Nucleus accumbens (tissue), 56 donors: ENCODE measurements at places on chromosomes 7 and 10.

- DNase-seq, result no peak
Measured at GRCh38 chr7:12158334-12159060, 52.6 kb upstream of the TMEM106B start.

GRCh38 chr10:96667401-96667800 lies 52.9 kb downstream of the PIK3AP1 start:
- DNase-seq, result no peak

- no peak for DNase-seq
Measured at GRCh38 chr10:97648562-97649404, 8.3 kb downstream of the PI4K2A start.

DNA sequence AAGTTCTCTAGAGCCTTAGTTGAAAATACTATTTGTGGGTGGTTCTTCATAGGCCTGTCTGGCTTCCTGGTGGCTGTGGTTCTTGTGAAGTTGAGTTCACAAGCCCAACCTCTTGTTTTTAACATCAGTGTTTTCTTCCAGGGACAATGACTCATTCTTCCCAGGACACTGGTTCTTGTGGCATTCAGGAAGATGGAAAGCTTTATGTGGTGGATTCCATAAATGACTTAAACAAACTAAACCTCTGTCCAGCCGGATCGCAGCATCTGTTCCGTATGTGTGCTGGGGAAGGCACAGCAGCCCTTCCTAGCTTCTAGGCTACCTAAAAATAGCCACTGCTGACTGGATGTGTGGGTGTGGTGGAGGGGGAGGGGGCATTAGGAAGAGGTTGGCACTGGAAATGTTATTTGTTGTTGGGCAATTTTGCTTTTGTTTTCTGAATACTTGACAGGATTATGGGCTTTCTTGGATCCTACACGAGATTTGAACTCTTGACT lies 3.9 kb downstream of the LSMEM1 start:
- DNase-seq, result no peak

DNA sequence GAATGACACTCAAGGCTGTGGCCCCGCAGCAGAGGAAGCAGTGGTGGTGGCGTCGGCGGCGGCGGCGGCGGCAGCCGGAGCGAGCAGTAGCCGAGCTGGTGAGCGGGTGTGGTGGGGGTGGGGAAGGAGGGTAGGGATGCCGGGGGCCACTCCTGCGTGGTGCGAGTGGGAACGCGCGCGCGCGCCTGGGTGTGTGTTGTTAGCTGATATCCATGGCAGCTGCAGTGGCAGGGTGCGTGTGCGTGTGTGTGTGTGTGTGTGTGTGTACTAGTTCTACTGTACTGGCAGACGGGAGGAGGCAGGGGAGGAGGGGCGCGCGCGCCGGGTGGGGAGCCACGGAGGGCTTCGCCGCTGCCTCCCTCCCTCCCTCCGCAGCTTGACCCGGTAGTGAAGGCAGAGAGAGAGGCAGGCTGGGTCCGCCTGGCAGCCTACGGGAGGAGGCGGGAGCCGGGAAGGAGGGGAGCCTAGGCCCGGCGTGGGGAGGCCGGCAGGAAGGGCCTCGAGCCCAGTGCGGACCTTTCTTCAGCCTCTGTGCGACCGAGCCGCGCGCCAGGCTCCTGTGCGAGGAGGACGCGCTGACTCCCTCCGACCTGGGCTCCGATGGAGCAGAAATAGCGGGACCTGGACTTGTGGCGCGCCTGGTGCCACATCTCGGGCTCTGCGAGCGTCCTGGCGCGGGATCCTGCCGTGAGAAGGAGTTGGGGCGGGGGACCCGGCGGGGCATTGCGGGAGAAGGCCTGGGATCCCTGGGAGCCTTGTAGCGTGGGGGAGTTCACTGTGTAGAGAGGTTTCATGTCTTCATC lies at the start of gene MAGI2:
Gene MAGI2 (minus strand): TSS at position 110 of the 803 bp plus-strand sequence. CDS start 347 bp downstream, outside the sequence.
- peak; percentile 82 for DNase-seq

DNA sequence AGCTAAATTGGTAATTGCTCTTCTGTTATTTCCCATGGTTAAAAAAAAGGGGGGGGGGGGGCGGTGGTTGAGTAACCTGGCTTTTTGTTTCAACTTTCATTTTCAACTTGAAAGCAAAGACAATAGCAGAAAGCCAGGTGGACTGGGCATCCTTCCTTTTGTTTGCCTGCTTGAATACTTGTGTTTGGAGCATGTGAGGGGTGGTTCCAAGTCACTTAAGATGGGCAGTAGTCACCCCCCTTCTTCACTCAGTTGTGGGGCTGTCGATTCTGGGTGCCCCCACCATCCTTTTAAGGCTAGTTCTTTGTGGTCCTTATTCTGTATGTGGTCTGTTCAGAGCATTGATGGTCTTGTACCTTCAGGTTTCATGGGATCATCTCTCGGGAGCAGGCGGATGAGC lies 165.6 kb upstream of the PRR15 start:
- no peak for DNase-seq

DNA sequence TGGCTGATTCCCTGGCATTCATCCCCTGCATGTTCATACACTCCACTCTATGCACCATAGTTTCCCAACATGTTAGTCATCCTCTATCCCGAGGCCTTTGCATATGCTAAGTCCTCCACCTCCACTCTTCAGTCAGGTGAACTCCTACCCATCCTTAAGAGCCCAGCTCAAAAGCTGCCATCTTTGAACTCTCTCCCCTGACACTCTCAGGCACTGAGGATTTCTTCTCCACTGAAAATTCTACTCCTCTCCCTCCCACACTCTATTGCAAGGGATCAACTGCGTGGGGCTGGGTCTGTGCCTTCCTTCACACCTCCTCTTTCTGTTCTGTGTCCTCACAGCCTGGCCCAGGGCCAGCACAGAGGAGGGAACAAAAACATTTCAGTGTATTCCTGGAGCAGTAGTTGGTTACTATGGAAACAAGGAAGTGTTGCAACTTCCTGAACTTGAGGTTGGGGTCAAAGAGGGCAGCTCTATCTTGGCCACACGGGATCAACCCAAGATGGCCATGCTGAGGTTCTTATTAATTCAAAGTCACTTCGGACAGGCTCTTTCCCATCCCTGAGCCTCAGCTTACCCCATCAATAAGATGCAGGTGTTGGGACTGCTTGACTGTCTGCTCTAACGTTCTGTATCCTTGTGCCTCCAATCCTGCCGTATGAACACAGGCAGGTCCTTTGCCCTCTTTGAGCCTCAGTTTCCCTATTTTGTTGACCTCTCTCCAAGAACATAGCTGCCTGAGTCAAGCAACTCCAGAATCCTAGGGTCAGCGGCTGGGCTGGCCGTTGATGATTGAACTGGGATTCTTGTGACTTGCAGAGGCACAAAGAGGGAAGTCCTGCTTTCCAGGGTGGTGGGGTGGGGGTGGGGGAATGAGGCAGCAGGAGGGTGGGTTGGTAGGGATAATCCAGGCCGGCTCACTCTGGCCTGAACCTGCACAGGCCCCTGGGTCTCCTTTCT lies 15.5 kb downstream of the ZMIZ1 start:
- no peak for DNase-seq

- no peak for DNase-seq
Measured at GRCh38 chr7:29445736-29446135, 117.9 kb upstream of the PRR15 start.

DNA sequence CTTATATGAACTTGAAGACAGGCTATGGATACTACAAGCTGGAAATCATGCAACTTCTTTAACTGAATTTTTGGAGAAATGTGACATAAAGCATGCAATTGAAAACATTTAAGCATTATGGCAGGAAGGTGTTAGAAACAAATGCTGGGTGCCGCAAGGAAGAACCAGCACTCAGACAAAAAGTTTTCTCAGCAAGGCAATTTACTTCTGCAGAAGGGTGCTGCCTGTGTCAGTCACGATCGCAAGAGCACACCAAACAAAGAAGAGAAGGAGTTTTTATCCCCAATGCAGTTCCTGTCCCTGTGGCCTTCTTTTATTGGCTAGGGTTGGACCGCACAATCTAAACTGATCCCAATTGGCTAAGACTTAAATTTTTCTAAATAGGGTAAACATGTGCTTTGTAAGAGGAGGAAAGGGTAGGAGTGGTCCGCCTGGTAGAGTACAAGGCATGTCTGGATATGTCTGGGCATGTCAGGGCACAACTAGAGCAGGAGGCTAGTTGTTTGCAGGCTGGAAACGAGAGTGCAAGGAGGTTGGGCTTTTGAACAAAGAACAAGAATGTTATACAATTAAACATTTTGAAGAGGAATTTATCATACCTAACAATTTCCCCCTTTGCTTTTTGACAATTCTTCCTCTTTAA lies 109.6 kb upstream of the FAM3C start:
- DNase-seq, result no peak

GRCh38 chr10:47309408-47310089 lies 9.6 kb downstream of the GDF10 start:
- DNase-seq, result no peak

DNA sequence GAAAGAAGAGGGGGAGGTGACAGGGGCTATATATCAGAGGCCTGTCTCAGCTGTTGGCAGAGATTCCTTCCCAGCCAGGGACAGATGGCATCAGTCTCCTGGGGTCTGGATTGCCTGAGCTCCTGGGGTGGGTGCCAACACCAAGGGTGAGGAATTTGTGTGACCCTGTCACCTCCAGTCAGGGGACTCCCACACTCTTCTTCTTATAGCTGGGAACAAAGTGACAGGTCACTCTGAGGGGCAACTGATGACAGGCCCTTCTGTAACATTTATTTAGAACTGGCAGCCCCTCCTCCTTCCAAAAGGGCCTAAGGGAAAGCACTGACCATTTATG lies 53.7 kb upstream of the DUSP5 start:
- no peak for DNase-seq

GRCh38 chr10:92695679-92696605 lies 6.2 kb downstream of the HHEX start:
- no peak for DNase-seq

DNA sequence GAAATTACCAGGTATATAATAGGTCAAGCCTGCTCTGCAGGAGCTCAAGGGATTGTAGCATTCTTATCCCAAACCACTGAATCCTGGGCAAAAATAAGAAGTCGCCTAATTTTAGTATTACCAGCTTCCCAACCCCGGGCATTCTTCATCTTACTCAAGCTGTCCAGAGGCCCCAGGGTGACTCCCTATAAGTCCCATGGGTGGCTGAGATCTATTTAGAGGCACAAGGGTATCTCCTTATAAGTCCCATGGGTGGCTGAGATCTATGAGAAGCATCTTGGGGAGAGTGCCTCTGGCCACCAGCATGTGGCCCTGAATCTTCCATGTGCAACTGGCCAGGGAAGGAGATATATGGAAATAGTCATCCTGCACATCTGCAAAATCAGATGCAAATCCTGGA lies 38.9 kb downstream of the PRSS2 start:
- no peak for DNase-seq

DNA sequence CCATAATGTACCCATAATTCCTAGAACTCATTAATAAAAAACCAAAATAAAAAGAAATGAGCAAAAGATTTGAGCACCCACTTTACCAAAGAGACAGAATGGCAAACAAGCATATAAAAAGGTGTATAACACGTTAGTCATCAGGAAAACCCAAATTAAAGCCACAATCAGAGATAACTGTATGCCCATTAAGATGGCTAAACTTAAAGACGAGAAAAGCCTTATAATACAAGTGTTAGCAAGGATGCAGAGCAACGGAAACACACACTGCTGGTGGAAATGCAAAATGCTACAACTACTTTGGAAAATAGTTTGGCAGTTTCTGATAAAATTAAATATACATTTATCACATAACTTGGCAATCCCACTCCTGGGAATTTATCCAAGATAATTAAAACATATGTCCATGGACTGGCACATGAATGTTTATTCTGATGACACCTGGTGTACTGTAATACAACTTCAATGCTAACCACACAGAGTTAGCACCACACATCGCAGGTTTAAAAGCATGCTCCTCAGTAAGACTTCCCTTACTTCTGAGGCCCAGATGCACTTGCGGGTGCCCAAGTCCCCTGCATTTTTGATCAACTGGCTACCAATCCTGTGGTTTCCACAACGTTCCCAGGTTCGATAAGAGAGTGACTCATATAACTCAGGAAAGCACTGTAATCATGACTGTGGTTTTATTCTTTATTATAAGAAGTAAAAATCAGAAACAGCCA lies 158.6 kb downstream of the SNX13 start:
- no peak for DNase-seq

DNA sequence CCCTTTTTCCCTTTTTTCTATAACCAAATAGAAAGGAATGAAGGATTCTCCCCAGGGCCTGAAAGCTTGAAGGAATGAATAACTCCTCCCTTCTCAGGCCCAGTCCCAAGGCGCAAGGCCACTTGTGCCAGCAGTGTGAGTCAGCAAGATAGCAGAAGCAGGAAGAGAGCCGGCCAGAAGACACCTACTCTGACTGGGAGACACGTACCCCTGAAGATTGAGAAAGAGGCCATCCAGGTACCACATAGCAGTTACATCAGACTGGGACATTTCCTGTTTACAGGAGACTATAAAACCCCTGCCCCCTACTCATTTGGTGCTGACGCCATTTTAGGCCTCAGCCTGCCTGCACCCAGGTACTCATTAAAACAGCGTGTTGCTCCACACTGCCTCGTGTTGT lies 65.5 kb downstream of the LRRC17 start:
- DNase-seq, result no peak

- DNase-seq, result no peak
Measured at GRCh38 chr7:98252425-98253054, 508 bp upstream of the TECPR1 start.

DNA sequence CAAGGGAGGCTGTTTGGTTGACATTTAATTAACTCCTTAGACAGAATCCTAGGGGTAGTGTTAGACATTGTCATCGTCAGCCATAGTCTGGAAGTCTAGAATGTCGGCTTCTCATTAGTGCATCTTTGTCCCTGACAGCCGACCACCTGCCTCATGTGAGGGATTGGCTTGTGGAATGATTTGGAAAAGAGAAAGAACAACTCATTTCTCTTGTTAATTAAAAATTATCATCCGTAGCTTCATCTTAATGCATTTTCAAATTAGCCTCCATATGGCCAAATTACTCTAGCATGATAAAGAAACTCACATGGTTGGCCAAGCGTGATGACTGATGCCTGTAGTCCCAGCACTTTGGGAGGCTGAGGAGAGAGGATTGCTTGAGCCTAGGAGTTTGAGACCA lies 97.7 kb upstream of the PARD3 start:
- no peak for DNase-seq

GRCh38 chr7:46156086-46156485 lies 235.0 kb upstream of the IGFBP3 start:
- no peak for DNase-seq

DNA sequence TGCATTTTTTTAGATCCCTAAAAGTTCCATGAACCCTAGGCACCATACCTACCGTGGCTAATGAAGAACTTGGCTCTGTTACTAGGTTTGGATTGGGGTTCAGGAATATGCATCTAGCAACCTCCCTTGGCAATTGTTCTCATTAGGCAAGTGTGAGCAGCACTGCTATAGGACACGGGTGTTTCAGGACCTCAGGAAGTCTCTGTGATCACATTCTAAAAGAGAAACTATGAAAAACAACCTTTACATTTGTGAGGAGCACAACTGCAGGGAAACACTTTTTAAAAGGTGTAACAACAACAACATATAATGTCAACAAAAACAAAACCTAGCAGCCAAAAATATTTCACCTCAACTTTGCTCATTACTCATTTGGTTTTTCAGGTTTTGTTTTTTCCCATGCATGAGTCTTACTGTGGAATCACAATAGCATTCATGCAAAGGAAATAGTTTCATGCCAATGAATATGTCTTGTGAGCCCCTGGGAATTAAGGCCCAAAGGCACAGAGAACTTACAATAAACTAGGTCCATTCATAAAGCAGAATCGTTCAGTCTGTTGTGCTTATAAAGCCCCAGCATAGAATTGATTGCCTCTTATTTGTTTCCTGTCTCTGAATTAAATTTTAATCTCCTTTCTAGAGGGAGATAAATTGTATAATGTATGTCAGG lies 255.7 kb upstream of the DGKB start:
- DNase-seq, result no peak
